ENCODE measurements at places on chromosomes 13 and 19.

DNA sequence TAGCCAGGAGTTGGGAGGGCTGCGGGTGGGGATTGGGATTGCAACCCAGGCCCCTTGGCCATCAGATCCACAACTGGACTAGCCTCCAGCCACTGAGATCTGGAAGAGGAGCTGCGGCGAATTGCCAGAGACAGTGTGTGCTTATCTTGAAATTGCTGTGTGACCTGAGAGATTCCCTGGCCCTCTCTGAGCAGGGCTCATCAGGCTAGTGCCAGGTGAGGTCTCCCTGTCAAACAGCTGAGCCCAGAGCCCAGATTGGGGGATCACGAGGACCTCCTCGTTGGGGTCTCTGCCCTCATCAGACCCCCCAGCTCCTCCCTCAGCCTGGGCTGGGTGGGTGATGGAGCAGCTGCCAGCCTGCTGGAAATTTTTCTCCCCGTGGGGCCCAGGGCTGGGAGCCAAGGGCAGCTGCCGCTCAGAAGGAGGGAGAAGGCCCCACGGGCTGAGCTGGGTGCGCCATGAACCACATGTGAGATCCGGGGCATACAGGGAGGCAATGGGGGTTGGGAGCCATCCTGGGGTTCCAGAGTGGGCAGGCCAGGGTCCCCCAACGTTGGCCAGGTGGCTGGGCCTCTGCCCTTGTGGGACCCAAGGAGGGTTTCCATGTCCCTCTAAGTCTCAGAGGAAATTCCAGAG lies 7.2 kb downstream of the FUT5 start:
- DNase-seq, result no peak

- DNase-seq, result no peak
Observed at GRCh38 chr19:3024509-3024869, 4.6 kb downstream of the TLE2 start.

- DNase-seq, result no peak
Observed at GRCh38 chr19:50312967-50313811, 16.0 kb downstream of the KCNC3 start.

GRCh38 chr19:30719189-30719998 lies 347.2 kb downstream of the ZNF536 start:
- DNase-seq, result peak; percentile 82

- DNase-seq, result no peak
Observed at GRCh38 chr19:48253999-48254398, 1.7 kb downstream of the CARD8 start.

DNA sequence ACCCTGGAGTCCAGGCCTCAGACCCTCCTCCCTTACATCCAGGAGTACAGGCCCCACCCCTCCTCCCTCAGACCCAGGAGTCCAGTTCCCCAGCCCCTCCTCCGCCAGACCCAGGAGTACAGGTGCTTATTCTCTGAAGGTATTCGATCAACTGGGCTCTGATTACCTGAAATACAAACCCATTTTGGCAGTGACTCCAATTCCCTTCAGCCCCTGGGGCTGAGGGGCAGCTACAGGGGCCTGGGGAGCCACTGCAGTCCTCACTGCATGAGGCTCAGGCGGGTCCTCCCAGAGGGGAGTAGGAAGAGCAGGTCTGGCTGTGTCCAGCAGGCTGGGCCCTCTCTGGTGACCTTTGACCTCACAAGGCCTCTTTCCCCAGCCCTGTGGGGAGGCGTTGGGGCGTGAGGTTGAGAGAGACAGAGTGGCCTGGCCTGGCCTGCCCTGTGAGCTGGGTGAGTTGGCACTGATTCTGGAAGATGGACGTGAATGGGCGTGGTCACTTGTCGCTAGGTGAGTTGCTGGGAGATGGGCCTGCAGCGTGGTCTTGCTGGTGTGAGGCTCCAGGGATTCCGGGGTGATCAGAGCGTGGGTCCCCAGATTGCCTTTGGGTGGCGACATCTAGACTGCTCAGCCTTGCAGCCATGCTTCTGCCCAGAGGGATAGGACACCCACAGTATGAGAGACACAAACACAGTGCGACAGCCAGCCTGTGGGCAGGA lies 3.1 kb downstream of the BCAT2 start:
- no peak for DNase-seq
